Osteocyte (in vitro differentiated cells): ENCODE measurements at places on chromosomes 1 and 21. TPM values are rescaled to one million over a fixed set of nuclear protein-coding genes. Genes with fewer than 3 reads are reported as not detected.

TYW3 gene
- total RNA-seq: 5.6 and 7.8 TPM in 2 replicates

EPB41 gene
- total RNA-seq: 9.7 and 12.7 TPM in 2 replicates

PALMD gene
- 7.0 and 8.6 TPM in 2 replicates for total RNA-seq

CD244 gene
- not detected in 2 replicates for total RNA-seq

MSH4 gene
- 0.62 and 0.68 TPM in 2 replicates for total RNA-seq

CYP4A11 gene
- total RNA-seq: not detected in 2 replicates

HSPA6 gene
- not detected in 2 replicates for total RNA-seq

- no peak for DNase-seq
Measured at GRCh38 chr1:182129398-182129797, 67.9 kb upstream of the ZNF648 start.

GRCh38 chr21:45227735-45228134, 60.0 kb downstream of the POFUT2 start:
- DNase-seq: no peak

GRCh38 chr1:28845786-28846543, 34.0 kb downstream of the OPRD1 start:
- DNase-seq: no peak

GRCh38 chr21:42734323-42734971, 81.0 kb downstream of the PDE9A start:
- no peak for DNase-seq

DNA sequence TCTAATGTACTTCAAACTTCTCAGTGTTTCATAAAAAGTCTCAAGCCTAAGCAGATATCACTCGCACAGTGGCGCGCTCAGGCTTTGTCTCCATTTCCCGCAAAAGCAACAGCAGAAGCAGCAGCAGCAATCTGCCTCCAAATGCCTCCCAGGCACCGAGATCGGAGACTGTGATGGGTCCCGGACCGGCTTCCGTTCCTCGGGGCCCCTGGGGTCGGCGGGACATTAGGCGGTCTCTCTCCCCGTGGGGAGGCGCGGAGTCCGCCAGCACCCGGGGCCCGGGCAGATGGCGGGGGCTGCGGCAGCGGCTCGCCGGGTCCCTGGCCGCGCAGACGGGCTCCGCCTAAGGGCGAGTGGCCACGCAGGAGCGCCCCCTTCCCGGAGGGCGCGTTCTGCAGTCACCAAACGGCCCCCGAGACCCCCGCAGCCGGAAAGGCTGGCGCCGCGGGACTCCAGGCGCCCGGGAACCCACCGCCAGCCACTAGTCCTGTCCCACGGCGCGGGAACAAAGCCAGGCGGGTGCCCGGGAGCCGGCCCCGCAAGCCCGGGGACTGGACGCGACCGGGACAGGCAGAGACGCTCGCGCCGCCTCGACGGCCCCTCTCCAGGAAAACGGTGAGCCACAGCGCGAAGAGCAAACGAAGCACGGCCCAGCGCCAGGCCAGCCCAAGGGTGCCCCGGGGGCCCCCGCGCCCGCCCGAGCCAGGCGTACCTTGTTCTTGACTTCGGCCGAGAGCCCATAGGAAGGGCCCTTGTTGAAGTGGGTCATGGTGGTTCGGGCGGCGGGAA, 590 bp downstream of the CNN3 start:
- peak; percentile 89 for DNase-seq

- no peak for DNase-seq
Measured at GRCh38 chr1:156151093-156151688, 2.2 kb upstream of the SEMA4A start.

DNA sequence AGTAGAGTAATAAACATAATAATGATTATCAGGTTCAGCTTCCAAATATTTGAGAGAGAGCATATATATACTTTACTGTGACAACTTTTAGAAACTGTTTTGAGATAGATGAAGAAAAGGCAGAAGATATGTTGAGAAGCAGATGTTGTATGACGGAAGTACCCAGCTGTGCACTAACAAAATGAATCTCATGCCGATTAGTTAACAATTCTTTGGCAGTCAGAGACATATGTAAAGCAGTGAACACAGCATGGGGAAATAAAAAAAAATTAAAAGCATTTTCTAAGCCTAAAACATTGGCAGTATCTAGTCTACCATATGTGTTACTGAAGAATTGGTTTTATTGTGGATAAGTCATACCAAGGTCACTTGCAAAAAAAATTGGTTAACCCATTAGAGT, 51.8 kb downstream of the MAGI3 start:
- DNase-seq: no peak

DNA sequence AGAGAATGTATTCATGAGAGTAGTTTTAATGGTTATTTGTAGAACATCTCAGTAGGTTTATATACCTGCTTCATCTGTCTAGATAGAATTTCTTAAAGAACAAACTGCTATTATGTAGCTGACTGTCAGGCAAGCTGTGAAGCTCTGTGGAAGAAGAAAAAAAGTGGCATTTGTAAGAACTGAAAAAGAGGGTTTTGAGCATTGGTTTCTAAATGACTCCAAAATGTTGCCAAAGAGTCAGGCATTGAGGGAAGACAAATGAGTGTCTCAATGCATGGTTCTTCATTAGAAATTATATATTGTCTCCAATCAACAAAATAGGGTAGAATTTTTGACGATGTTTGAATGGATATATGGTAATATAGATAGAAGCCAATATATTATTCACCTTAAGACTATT, 1276.1 kb downstream of the KCNT2 start:
- no peak for DNase-seq
